ENCODE measurements at places on chromosomes 2 and 18.

- DNase-seq: no peak
Observed at GRCh38 chr2:127079358-127079920, 27.5 kb downstream of the BIN1 start.

- no peak for DNase-seq
Observed at GRCh38 chr2:149611100-149611820, 23.7 kb upstream of the MMADHC start.

DNA sequence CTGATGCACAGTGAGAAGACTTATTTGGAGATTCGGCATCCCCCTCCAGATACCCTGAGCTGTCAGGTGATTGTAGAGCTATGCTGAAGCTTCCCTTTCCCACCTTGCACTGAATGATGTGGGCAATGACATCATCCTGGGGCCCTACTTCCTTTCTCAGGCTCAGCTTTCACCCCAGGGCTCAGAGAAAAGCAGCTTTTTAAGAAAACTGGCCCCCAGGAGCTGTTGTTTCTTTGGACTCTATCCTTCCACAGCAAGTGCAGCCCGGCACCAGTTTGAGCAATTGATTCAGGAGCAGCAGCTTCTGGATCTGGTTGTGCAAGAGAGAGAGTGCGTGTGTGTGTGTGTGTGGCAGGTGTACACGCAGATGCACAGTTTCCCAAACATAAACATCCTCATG, 251.3 kb downstream of the ANAPC1 start:
- DNase-seq: no peak

DNA sequence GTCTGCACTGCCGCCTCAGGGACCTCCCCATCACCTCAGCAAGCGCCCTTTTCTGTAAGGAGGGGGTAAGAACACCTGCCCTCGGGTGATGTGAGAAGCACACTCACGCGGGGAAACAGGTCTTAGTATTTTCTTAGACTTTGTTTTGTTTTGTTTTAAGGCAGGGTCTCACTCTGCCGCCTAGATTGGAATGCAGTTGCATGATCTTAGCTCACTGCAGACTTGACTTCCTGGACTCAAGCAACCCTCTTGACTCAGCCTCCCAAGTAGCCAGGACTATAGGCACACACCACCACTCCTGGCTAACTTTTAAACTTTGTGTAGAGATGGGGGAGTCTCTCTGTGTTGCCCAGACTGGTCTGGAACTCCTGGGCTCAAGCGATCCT, 37.1 kb downstream of the RAMP1 start:
- no peak for DNase-seq

- DNase-seq: no peak
Observed at GRCh38 chr2:9696731-9697130, 65.9 kb upstream of the YWHAQ start.

DNA sequence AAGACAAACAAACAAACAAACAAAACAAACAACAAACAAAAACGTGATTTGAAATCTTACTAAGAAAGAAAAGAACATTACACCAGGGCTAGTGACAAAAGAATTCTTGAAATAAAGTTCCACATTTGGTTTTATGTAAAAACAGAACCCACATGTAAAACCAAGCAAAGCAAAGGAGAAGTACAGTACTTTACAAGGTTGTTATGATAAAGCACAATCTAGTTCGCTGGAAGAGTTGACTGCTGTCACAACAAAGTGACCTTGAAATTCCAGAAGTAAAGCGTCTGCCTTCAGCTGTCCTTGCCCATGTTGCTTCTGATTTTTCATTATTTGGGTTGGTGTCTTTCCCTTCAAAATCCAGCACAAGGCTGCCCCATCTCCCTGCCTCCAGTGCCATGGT, 94.8 kb upstream of the CYRIA start:
- DNase-seq: no peak

DNA sequence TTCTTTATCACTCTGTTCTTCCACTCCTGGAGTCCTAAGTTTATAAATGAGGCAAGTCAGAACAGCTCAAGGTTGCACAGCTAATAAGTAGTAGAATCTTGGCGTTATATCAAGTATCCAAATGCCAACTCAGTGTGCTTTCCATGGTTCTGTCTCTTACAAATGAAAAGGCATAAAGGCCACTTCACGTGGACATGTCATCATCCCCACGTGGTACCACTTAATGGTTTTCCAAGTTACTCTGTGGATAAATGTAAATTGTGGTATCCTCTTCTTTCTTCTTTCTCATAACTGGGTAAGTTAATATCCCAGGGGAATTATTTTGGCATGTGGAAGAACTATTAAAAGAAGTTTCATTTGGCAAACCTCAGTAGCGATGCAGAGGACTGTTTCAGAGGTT, 131.5 kb upstream of the L3MBTL4 start:
- no peak for DNase-seq

- DNase-seq: peak; percentile 52
Observed at GRCh38 chr2:105545730-105546627, 147.1 kb upstream of the FHL2 start.

DNA sequence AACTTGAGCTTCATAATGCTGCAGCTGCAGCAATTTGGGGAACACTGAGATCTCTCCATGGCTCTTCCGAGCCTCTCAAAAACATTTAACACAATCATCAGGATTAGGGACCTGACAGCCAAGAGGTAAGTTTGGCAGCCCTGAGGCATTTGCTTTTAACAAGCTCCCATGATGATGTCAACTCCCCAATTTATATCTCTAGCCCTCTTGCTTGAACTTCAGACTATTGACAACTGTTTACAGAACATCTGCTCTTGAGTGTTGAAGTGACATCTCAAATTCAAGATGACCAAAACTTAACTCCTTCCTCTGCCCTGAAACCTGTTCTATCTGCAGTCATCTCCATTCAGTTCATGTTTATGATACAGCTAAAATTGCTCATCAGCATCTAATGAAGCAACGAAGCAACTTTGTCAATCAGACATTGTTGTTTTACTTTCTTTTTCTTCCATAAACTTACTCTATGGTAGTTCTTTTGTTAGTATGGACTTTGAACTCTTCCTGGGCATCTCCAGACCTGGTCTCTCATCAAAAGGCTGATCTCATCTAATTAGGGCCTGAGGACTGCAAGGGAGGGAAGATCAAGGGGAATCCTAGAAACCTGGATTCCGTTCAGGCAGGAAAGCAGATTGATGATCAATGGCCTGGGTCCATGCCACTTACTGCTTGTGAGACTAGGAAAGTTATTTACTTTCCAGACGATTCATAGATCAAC, 48.1 kb downstream of the SEMA4F start:
- no peak for DNase-seq

DNA sequence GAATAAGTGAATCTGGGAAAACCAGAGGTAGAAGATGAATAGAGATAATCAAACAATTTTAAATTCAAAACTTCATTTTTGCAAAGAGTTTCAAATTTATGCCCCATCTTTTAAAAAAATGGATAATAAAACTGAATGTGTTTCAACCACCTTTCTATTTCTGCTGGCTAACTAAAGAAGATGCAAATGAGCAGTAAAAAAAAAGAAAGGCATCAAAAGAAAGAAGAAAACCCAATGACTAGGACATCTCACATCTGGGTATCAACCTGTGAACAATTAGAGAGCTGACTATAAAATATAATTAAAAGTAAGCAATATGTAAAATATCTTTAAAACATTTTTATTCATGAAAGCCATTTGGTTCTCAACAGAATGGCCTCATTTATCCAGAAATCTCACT, 2.5 kb downstream of the PGAP1 start:
- DNase-seq: no peak

GRCh38 chr18:25283781-25284180, 68.2 kb downstream of the ZNF521 start:
- DNase-seq: no peak

DNA sequence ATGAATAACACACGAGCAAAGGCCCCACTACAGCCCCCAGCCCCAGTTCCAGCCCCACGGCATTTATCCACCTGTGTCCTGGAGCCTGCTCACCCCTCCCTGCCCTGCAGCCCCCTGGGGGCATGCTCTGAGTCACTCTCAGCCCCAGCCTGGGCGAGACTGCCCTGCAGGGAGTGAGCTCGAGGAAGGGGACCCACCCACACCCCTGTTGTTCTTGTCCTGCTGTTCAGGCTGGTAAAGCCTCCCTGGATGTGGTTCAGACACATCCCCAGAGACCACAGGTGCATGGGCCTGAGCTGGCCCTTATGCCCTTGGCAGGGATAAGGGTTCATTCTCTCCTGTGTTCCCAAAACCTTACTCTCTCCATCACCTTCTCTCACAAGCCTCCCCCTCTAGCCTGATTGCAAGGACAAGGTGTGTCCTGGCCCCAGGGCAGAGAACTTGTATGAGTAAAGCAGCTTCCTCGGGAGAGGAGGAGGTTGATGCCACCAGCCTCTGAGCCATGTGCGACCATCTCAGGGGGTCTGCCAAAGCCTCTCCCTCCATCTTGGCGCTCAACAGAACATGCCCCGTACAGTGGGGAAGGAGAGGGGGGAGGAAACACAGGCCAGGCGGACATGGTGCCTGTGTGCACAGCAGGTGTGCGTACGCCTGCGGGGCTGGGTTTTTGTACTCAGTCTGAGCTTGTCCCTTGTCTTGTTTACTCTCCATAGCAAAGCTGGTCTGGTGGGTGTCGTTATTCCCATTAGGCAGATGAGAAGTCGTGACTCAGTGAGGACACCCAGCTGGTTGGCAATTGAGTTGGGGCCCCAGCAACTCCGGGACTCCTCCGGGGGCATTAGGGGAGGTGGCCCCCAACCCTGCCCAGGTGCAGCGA, 64.4 kb downstream of the CIB4 start:
- no peak for DNase-seq

- DNase-seq: no peak
Observed at GRCh38 chr2:159737917-159738296, 25.6 kb downstream of the MARCHF7 start.

Measured in effector CD8-positive, alpha-beta T cell (primary cell).